Activated T-helper 1 cell treated with anti-CD3 and anti-CD28 coated beads, Interleukin-12 subunit alpha, Interleukin-12 subunit beta, Interleukin-2, Interleukin-4 antibody, amounts not matched to agents 30 ng/mL and 10 ng/mL and 1 ng/mL, durations not matched to agents 14 hours and 24 hours and 36 hours (primary cell): ENCODE measurements at places on chromosomes 4 and X. TPM values are rescaled to one million over a fixed set of nuclear protein-coding genes. Genes with fewer than 3 reads are reported as not detected.

DNA sequence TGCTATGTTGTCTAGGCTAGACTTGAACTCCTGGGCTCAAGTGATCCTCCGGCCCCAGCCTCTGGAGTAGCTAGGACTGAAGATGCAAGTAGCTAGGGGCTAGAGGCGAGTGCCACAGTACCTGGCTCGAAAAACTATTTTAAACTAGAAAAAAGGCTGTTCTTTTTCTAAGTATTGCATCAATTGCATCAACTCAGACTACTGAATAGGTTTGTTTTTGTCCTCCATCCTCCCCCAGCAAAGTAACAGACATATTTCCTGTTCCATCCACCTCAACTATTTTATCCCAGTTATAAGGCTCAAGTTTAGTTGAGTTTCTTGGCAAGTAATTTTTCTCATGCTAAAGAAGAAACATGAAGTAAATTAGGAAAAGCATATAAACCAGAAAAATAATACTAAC lies 4.1 kb downstream of the SH3RF1 start:
- no peak for DNase-seq

GRCh38 chrX:51435101-51435500 lies 61.3 kb downstream of the NUDT11 start:
- no peak for DNase-seq

DNA sequence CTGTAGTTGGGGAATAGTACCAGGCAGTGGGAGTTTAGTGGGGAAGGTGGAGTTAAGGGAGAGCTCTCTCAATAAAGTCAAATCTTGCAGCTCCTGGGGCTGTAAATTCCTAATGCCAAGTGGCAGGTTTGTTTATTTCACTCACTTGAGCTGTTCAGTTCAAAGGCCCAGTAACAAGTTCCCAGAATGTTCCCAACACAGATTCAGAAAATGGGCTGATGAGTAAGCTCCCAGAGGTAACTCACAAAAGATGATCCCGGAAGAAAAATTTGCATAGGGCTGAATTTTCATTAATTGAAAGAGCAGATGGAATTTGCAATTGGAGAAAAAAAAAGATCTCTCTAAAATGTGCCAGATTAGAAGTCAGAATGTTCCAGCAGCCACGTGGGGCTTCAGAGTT lies 286.2 kb downstream of the EVC2 start:
- no peak for DNase-seq

Gene ADAMTS3
- not detected in 2 replicates for total RNA-seq

- no peak for DNase-seq
These were observed 14.9 kb downstream of the LSM6 start for GRCh38 chr4:146190456-146190855.

DNA sequence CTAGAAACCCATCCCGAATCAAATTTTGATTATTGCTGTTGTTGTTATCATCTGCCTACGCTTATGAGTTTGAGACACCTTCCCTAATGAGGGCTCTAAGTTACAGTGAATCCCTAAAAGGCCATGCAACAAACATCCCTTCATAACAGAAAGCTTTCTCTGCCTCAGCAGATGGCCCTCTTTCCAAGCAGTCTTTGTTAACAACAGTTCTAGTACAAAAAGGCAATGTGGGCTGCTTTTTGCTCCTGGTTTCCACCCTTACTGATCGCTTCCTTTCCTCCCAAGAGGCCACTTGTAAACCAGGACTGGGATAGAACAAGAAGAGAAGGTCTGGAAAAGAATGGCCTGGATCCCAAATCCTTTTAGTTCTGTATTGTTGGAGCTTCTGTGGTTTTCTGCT lies 24.2 kb downstream of the GPC4 start:
- DNase-seq, result no peak

Gene DCX
- total RNA-seq, result not detected in 2 replicates
